NCI-H1092 (cell line): ENCODE measurements at places on chromosomes 13 and 19.

DNA sequence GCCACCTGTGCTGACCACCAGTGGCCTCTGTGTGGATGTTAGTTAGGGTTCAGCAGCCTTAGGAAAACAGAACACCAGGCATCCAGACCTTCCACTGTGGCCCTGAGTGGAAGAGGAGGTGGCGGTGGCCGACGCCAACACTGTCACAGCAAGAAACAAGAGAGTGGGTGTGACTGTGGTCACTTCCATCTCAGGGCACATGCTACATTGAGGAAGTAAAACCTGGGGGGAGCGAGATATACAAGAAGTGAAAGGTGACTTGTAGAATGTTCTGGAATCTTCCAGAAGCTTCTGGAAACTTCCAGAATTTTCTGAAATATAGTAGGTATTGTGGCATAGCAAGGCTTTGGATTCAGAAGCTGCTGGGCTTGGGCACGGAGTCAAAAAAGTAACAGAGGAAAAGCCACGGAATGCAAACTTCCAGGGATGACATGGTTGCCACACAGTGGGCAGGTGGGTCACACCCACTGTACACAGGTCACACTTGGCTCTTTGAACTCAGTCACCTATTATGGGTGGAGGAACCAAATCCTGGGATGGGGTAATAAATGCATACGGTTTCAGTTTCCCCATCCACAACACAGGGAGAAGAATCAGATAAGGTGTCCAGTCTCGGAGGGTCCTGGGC is 24.3 kb downstream of the GNG7 start:
- no peak for DNase-seq

DNA sequence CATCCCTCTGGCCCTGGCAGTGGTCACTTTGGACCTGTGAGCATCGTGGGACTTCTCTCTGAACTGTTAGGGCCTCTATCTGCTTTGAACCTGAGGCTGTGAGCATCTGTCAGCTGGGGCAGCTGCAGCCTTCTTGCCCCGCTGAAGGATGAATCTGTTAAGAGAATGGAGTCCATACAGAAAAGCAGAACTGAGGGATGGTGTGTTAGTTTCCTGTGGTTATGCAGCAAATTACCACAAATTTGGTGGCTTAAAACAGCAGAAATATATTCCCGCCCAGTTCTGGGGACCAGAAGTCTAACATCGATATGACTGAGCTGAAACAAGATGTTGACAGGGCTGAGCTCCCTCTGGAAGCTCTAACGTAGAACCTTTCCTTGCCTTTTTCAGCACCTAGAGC is 1.6 kb upstream of the ZNF497 start:
- DNase-seq = no peak

GRCh38 chr13:75445717-75446499 is 36.1 kb downstream of the TBC1D4 start:
- no peak for DNase-seq

GRCh38 chr19:39997638-39998216 is 867 bp downstream of the ZNF546 start:
- no peak for DNase-seq

GRCh38 chr13:25692099-25692498 is 320.3 kb downstream of the ATP8A2 start:
- no peak for DNase-seq

DNA sequence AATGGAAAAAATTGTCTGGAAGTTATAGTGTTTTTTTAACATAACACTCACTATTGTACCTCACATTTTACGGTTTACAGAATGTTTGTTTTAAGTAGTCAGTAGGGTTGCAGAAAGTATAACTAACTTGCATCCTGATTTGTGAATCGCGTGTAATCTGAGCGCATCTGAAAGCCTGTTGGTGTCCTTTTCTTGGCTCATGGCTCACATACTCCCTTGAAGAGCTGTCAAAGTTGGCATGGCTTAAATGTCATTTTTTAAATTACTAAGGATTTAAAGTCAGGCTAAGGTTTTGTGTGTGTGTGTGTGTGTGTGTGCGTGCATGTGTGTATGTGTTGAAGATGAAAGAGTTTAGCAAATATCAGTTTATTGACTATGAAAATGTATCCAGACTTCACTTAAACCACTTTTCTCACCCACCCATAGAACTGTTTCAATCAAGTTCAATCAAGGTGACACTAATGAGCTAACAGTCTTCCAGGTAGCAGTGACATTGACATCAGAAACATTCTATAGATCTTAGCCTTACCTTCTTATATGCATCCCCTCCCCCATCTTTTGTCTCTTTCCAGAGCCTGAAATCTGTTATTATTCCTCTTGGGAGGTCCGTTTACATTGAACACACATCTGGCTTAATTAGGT is 480.4 kb upstream of the SGCG start:
- no peak for DNase-seq

GRCh38 chr13:70385852-70386251 is 277.6 kb upstream of the KLHL1 start:
- DNase-seq = no peak

GRCh38 chr13:86006317-86006716 is 207.1 kb upstream of the SLITRK6 start:
- DNase-seq = no peak

DNA sequence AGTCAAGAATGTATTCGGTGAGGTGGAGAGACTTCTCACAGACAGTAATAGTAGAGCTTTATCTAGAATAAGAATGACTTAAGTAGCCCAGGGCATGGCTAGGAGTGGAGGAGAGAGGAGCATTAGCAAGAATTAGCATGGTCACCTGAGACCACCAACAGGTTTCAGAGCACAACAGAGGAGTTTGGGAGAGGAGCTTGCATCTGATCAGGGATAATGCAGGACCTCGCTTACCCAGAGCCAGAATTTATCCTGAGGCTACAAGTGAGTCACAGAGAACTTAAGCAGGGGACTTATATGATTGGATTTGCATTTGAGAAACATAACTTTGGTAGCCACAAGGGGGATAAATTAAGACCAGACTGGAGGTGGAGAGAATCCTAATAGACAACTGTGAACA is 102.1 kb upstream of the FNDC3A start:
- no peak for DNase-seq

DNA sequence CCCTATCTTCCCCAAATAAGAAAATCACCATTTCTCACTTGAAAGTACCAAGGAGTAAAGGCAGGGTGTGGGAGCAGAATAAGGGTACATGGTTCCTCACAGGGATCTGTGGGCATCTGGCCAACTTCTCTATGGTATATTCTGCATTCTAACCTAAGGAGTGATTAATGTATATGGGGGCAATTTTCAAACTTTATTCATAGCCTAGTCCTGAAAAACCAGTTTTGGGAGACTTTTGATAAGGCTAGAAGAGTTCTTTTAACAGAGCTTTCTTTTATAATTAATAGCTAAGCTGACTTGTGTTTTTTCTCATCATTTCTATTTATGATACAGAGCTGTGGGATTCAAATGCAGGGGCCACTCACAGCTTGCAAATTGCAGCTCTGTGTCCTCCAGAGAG is 852 bp downstream of the SCEL start:
- DNase-seq = no peak

GRCh38 chr13:74767050-74767449 is 632.8 kb upstream of the KLF12 start:
- no peak for DNase-seq

- no peak for DNase-seq
These were observed 5.5 kb upstream of the KCTD4 start for GRCh38 chr13:45206340-45206739.

DNA sequence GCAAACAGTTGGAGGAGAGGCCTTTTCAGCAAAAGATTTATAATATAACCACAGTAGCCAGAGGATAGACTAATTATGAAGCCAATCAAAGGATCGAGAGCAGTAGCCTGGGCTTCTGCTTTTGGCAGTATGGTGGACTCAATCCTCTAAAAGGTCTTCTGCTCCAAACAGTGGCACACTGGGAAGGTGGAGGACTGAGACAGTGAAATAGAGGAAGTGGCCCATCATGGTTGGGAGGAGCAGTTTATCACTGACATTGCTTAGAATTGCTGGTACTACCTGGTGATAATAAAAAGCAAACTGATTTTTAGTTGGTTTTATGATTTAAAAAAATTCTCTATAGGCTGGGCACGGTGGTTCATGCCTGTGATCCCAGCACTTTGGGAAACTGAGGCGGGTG is 20.9 kb upstream of the PLAUR start:
- DNase-seq = no peak

- DNase-seq = no peak
These were observed 9.6 kb downstream of the SH3GL1 start for GRCh38 chr19:4390567-4391305.

DNA sequence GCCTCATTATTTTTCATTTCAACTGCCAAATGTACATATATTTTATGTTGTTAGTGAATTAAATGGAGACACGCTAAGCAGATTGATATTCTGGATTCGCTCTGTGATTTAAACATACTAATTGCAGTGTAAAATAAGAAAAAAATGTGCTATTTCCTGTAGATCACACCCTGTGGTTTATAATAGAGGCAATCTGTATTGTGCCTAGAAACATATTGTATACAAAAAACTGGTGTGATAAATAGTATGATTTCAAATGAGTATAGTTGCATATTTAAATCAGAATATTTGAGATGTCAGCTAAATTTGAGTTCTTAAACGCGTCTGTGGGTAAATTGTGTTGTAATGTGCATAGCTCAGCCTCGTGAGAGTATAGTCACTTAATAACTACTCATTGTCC is 643.9 kb downstream of the TBC1D4 start:
- no peak for DNase-seq

GRCh38 chr13:29180055-29180454 is 359.9 kb downstream of the MTUS2 start:
- no peak for DNase-seq

DNA sequence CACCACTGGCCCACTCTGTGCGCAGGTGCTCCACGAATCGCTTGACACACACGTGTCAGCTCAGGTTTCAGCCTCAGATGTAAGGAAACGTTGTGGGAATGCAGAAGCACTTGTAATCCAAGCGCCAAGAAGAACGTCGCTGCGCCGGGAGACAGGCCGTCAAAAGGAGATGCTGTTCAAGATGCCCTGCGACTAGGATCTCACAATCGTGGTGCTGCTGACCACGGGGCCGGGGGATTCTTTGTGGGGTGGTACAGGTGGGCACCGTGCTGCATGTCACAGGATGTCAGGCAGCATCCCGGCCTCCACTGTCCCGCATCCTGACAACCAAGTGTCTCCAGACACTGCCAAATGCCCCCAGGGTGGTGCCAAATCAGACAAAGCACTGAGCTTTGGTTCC is 16.9 kb upstream of the SIGLEC11 start:
- DNase-seq = no peak

GRCh38 chr13:92804346-92804745 is 422.3 kb upstream of the GPC6 start:
- no peak for DNase-seq

GRCh38 chr19:42228641-42229040 is 8.5 kb downstream of the ZNF526 start:
- no peak for DNase-seq

- no peak for DNase-seq
These were observed 25.2 kb upstream of the CEACAM1 start for GRCh38 chr19:42553292-42554045.

DNA sequence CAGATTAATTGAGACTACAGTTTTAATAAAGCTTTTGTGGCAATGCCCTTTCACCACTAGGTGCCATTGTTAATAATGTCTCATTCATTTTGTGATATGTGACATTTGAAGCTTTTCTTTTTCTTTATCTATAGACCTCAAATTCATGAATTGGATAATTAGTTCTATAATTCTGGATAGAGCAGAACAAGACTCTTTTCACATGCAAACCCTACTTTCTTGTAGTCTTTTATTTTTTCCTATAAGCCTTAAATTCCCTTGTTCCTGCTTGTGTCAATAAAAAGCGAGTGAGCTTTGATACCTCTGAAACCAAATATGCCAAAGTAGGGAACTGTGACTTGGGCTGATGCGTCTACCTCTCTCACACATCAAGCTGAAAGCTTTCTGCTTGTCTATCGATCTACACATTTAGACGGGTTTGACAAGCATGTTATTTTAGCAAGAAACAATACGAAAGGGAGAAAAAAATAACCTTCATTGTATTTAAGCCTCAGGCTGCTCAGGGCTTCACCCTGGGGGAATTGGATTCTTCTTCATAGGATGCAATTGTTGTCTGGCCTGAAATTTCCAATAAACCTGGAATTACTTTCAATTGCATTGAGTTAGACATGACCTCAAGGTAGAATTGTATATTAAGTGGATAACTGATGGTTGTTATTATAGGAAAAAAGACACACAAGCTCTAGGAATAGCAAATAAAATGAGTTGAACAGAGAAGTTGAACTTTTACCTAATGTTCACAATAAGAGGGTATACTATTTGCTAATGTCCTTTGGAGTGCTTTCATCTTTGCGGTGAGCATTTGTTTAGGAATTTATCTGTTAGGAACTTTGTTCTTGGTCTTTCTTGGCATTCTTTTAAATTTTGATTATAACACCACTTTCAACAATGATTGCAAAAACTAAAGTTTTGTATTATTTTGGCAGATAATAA is 1150.2 kb upstream of the PCDH9 start:
- no peak for DNase-seq

DNA sequence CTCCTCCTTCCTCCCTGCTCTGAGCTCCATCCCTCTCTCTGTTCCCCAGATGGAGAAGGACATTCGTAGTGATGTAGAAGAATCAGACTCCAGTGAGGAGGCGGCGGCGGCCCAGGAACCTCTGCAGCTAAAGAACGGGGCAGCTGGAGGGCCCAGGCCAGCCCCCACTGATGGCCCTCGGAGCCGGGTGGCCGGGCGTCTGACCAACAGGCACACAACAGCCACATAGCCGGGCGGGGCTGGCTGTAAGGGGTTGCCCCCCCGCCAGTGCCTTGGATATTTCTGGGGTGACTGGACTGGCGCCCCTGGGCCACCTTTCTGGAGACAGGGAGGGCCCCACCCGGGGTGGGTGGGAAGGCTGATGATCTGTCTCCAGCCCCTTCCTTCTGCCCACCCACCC is 46.3 kb downstream of the CD320 start:
- no peak for DNase-seq

DNA sequence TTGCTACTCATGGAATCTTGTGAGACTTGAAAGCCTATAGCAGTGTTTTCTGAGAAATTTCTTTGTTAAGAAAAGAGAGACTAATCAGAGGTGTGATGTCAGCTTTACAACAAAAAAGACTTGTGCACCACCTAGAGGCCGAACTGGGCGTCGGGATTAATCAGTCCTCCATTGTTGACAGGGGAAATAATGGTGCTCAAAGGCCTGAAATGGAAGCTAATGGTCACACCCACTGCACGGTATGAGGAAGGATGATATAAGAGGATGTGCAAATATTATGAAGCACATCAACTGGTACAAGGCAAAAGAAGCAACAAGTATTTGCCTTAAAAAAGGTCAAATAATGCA is 480.2 kb upstream of the MIR17HG start:
- DNase-seq = peak; percentile 34
